ENCODE measurements at places on chromosomes 4 and X.
A peak's percentile ranks its signal among the peaks of the same experiment; 100 is the strongest.

GRCh38 chr4:85632981-85633380, 158.0 kb downstream of the ARHGAP24 start:
- DNase-seq, result no peak

DNA sequence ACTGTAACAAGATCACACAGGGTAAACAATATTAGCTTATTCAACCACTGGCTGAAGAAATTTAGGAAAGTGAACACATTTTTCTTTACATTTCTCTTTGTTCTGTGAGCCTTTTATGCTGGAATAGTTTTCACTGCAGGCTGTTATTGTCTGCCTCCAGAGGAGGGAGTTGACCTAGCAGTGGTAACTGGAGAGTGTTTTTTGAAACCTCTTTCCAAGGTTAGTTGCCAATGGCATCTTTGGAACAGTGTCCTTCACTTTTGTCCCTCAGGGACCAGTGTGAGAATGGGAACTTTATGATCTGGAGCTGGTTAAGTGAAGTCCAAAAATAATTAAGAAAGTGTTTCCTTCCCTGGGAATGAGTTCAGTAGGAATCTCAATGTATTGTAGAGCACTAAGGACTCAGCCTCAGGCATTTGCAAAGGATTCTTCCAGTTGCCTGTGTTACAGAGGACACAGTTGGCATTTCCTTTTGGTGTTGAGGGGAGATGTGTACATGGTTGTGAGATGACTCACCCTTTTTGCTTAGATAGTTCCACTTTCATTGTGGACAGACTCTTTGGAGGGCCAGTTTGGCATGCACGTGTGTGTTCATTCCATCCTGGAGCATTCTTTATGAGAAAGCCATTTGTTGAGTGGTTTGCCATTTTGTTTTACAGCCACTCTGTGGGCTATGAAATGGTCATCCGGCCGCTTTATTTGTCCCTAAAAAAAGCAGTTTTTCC, 61.3 kb downstream of the AR start:
- DNase-seq, result no peak

DNA sequence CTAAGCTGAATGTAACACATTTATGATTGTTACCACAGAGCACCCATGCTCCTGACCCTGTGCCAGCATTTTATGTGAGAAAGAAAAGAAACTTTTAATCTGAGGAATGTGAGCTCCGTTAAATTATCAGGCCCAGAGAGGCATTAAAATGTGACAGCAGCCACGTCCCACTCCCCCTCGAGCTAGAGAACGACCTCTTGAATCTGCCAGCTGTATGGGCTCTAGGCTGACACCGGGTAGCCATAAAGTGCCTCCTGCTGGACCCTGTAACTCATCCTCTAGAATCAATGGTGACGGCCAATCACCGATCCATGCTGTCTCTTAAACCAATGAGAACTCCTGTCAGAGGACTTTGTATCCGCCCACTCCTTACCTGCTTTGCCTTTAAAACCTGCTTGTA, 110.2 kb upstream of the ADRA2C start:
- DNase-seq, result no peak

DNA sequence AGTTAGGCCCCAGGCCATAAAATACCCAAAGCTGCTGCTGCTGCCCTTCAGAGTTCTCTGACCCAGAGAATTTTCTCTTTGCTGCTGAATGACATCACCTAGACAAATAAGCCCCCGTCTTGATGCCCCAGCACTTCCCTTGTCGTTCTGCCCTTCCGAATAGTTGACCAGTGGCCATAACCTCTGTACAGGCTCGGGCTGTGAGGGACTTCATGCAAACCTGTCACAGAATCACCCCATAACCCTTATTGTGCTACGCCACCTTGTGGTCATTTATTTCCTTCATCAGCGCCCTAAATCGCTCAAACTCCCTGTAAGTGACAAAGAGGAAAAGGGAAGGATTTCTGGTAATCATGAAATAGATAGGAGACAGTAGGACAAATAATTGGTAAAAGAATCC, 18.8 kb downstream of the SPACA5 start:
- DNase-seq, result peak; percentile 13

DNA sequence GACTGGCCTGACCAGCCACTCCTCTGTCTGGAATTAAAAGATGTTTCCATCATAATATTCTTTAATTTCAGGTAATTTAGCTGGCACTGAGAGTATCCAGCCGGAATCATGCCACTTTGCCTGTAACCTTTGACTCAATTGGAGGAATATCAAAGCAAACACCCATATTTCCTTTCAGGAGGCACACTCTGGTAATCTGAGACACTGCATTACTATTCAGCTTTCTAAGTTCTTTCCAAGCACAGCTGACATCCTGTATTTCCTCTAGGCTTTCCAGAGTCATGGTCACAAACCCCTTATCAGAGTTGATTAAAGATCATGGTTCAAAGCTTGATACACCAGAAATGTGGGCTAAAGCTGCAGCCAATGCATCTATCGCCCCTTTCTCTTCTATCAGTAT, 29.3 kb downstream of the INTS12 start:
- DNase-seq, result no peak

- no peak for DNase-seq
Measured at GRCh38 chrX:111831343-111831742, 44.6 kb upstream of the TRPC5OS start.

- no peak for DNase-seq
Measured at GRCh38 chr4:150061086-150061776, 17.0 kb upstream of the DCLK2 start.

DNA sequence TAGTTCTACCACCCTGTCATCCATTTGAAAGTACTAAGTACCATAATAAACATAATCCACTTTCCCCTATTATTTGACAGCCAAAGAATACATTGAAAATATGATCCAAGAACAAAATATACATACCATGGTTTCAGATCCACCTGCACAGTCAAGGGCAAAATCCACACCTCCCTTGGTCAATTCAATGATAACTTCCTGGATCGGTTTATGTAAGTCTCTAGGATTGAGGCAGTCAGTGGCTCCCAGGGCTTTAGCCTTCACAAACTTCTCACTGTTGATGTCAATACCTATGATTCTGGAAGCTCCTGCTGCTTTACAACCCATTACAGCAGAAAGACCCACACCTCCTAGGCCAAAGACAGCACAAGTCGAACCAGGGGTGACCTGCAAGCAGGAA, 12.7 kb downstream of the ADH4 start:
- DNase-seq, result no peak

GRCh38 chr4:183801457-183802165, 103.5 kb upstream of the STOX2 start:
- no peak for DNase-seq

GRCh38 chrX:14026121-14026520, 3.6 kb downstream of the GEMIN8 start:
- DNase-seq, result no peak

GRCh38 chr4:26723216-26723615, 137.4 kb upstream of the STIM2 start:
- DNase-seq, result no peak

Data from central memory CD8-positive, alpha-beta T cell (primary cell).